Stimulated activated CD8-positive, alpha-beta memory T cell treated with anti-CD3 and anti-CD28 coated beads, Interleukin-4, amount 100 ng/mL, for 1 hour (primary cell): ENCODE measurements at places on chromosomes 11 and 22.

DNA sequence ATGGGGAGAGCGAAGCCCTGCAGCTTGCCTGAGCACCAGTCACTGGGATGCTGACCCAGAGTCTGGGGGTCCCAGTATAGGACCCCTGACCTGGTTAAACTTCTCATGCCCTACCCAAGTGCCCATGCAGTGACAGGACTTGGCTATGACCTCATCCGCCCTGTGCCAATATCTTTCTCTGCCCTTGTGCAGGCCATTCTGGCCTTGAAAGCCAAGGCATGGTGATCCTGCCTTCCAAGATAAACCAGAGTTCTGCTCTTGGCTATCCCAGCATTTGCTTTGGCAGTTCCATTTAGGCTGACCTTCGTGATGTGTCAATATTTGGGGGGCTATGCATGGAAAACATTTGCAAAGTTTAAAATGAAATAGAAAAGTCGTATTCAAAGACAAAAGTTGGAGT, 240.8 kb upstream of the MPPED2 start:
- DNase-seq: no peak

DNA sequence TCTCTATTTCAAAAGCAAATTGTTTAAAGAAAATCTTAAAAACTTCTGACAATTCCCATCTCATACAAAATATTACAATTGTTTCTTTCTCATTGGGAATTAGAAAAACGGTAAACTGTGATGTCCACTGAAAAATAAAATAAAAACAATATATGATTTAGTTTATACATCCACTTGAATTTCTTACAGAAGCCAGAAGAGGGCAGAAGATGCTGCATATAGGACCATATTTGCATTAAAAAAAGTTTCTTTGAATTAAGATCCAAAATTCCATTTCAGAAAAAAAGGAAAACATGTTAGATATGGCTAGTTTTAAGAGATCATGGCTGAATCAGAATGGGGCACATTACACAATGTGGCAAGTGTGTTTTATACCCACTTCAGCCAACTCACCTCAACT, 39.3 kb upstream of the LRRC4C start:
- no peak for DNase-seq

DNA sequence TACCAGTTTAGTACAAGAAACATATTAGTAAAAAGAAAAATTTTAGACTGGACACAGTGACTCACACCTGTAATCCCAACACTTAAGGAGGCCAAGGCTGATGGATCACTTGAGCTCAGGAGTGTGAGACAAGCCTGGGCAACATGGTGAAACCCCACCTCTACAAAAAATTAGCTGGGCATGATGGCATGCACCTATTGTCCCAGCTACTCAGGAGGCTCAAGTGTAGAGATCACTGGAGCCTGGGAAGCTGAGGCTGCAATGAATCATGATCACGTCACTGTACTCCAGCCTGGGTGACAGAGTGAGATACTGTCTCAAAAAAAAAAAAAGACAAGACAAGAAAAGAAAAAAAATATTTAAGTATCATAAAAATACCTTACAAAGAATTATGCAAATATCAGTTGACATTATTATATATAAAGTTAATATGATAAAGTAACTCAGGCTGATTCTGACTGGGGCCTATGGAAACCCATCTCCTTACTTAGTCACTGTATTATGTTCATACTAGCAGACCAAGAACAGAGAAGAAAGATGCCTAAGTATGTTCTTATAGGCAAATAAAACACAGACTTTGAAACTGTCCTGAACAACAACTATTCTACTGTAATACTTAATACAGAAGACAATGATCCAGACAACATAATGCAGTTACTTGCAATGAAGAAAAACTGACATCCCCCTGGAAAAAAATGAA, 27.3 kb downstream of the FAM168A start:
- no peak for DNase-seq

DNA sequence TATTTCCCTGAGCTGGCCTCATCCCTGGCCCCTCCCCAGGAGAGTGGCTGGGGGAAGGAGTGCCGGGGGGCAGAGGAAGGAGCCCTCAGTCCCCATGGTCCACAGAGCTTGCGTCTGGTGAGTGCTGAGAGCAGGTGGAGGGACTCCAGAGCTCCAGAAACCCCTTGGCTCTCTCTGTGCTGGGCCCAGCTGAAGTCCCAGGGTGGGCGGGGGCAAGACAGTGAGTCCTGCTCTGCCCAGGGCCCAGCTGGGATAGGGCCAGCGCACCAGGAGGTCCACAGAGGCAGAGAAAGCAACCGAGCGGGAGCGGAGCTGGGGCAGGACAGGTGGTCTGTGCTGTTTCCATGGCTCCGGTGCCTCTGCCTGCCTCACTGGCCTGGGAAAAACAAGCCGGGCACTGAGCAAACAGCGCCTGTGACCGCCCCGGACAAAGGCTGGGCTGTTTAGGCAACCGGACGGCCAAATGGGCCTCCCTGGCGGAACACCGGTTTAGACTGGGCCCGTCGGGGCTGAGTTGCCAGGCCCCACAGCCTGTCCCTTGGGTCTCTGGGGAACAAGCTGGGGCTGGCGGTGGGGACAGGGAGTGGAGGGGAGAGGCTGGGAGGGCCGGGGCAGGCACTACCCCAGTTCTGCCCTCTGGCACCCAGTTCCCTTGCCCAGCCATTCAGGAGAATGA, 34.1 kb upstream of the WNT7B start:
- DNase-seq: no peak

- DNase-seq: no peak
Observed at GRCh38 chr11:119992171-119993051, 145.5 kb downstream of the TRIM29 start.

DNA sequence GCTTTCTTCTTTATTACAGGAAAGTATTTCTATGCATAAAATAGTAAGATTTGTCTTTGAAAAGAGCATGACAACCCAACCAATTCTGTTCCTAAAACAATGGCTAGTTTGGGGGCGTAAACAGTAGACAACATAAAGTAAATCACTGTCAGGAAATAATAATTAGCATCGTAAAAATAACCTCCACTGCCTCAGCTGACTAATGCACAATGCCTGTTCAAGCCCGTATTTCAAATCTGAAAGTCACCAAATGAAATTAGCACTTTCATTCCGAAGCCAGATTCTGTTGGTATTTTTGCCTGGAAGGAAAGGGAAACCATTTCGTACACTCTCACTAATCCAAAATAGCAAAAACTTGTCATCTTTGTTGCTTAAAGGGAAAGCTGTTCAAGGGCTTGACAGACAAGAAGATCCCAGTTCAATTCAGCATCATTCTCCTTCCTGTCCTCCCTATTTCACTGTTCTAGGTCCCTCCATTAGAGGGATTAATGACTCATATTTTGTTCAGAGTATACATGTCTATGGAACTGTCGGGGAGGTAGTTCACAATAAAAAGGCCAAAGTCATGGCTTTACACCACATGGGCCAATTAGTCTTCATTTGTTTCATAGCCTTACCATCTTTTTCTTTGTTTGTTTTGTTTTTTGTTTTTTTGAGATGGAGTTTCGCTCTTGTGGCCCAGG, 154.7 kb downstream of the CADM1 start:
- no peak for DNase-seq

DNA sequence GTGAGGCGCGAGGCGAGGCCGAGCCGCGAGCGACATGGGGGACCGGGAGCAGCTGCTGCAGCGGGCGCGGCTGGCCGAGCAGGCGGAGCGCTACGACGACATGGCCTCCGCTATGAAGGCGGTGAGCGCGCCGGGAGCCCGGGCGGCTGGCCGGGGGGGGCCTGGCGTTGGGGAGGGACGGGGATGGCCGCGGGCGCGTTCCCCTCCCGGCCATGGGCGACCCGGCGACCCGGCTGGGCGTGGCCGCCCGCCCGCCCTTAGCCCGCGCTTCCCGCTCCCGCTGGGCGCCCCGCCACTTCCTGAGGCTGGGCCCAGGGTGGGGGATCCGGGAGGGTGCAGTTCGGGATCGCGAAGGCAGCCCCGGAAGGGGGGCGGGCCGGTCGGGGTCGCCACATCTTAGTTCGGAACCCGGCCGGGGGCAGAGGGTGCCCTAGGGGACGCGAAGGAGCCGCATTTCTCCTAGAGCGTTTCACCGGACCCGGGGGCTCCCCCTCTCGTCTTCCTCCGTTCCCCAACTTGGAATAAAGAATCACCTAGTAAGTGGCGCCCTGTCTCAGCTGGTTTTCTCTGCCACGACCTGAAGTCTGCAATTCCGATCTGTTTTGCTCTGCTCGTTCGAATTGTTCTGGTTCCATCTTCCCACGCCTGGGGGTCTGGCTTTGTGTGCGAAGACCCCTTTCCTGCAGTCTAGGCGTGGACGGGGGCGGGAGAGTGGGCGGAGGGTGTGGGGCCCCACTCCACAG, 536 bp downstream of the YWHAH start:
- no peak for DNase-seq

DNA sequence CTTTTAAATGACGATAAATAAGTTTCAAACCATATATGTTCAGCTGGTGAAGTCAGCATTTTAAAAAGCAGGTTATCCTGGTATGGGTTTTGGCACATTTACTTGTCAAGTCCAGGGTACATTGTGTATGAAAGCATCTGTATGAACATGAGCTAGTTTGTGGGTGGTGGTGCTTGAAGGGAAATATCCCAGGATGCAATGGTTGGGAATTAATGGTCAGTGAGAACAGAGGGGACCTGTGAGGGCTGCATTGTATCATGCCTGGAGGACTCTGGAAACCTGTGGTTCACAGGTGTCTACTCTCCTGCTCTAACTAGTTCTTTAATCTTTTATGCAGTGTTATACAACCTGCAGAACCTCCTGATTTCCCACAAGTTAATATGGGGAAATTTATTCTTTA, 5.8 kb downstream of the DEPDC7 start:
- DNase-seq: no peak

DNA sequence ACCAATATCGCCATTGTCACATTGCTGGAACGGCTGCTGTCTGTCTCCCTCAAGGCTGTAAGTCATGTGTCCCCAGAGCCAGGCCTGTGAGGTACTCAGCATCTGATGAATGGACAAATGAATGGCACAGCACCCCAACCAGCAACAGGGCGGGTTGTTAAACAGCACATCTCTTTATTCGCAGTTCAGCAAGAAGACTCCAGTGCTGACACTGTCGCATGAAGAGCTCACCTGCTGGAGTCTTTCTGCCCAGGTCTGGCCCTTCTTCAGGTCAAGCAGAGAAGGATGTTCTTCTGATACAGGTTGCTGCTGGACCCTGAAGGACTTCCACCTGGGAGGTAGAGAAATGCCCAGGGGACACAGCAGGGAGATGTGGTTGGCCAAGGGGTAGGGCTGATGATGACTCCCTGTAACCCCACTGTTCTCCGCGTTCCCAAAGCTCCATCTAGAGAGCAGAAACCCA, 4.8 kb downstream of the SPATA19 start:
- DNase-seq: no peak

GRCh38 chr11:15810525-15810924, 545.8 kb downstream of the SOX6 start:
- DNase-seq: no peak

GRCh38 chr11:59857439-59858434, 8.6 kb downstream of the TCN1 start:
- no peak for DNase-seq

DNA sequence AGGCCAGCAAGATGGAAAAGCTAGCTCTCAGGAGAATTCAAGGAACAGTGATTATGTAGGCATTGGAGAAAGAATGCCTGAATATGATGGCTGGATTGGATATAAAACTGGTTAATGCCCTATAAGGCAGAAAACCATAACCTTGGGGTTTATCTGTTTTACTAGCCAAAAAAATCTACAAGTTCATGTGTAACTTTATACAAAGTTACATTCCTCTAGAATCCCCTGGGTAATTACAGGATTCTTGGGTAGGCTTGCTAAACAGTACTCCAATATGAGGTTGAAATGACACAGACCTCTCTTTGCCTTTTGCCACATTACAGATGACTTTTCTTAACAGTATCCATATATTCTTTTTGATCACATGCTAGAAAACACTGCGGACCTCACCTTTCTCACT, 26.0 kb downstream of the TSPAN18 start:
- no peak for DNase-seq

DNA sequence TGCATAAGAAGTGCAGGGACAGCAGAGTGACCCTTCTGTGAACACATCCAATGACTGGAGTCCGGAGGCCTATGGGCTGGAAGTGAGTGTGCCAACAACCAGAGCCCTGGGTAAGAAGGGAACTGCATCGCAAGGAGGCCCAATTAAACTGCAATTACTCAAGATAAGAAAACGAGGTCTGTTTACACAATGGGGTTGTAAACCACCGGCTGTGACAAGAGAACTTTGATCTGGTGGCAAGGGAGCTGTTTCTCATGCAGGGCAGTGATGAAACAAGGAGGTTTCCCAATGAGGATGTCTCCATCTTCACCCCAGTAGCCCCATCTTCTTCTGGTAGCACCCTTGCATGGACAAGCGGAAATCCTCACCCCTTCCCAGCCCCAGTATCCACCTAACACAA, 21.5 kb downstream of the ETS1 start:
- DNase-seq: no peak

DNA sequence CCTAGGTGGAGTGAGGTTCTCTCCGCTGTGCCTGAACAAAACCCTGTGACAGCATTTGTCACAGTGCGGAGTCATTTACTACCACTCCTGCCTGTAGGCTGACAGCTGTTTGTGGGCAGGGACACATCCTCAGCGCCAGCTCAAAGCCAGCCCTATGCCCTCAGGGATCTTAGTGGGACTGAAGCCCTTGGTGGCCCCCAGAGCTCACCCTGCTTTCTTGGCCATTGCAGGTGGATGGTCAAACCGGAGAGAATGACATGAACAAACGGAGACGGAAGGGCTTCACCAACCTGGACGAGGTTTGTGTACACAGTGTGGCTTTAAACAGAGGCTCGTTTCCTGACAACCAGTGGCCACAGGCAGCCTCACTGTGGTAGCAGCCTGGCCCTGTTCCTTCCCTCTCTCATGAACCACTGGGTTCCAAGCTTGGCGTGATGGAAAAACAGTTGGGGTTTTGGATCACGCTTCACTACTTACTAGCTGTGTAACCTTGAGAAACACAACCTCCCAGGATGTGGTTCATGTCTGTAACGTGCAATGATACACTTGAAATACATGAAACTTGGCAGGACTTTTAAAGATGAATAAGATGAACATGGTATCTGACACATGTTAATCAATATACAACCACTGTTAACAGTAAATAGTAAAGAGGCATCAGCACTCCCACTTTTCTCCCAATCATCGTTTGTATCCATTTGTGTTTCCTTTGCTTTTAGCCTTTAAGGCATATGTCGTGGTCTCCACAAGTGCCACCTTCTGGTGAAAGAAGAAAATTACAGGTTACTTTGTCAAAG, 125.8 kb downstream of the MICAL2 start:
- DNase-seq: no peak

- DNase-seq: no peak
Observed at GRCh38 chr11:23539556-23539955, 679.3 kb upstream of the CCDC179 start.

DNA sequence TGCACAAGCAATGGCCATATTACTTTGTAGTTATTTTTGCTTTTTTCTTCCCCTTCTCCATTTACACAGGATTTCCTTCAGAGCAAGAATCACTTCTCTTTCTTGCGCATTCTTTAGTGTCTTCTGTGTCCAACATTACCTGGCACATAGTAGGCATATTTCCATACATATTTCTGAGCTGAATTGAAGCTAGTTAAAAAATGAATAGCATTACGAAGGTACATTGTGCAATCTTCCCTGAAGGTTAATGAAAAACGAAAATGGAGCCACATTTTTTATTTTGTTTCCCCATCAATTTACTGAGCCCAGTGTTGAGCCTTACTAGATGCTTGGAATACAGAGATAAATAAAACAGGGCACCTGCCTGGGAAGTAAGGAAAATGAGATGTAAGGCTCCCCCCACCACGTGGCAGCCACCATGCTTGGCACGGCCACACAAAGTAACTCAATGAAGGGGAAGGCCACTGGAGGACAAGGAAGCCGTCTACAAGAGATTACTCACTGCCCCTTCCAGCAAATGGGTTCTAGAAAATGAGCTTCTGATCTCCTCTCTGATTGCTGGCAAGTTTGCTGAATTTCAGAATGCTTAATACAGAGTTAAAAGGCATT, 381.9 kb downstream of the LARGE1 start:
- no peak for DNase-seq

GRCh38 chr11:117870103-117870952, 6.1 kb downstream of the FXYD6 start:
- DNase-seq: no peak
